ENCODE measurements at places on chromosomes 12 and 14. TPM values are rescaled to one million over a fixed set of nuclear protein-coding genes. Genes with fewer than 3 reads are reported as not detected.

Gene KLRK1
- total RNA-seq, result 0.46 TPM

DNA sequence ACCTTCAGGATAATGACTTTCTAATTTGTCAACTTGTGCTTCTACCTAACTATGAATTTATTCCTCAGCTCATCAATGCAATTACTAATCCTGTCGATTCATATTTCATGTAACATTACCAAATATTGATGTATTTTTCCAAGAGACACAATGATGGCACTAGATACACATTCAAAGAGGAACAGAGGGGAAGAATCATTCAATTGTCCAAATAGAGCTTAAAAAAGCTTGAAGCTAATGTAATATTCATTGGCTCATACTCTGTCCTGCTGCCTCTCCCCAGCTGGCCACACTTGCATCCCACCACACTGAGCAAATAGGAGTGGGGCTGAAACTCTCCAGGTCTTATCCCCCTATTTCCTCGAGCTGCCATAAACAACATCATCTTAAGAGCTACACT lies 9.3 kb downstream of the TESPA1 start:
- DNase-seq, result no peak

GRCh38 chr14:52333823-52334657 lies 19.9 kb downstream of the PTGER2 start:
- no peak for DNase-seq

DNA sequence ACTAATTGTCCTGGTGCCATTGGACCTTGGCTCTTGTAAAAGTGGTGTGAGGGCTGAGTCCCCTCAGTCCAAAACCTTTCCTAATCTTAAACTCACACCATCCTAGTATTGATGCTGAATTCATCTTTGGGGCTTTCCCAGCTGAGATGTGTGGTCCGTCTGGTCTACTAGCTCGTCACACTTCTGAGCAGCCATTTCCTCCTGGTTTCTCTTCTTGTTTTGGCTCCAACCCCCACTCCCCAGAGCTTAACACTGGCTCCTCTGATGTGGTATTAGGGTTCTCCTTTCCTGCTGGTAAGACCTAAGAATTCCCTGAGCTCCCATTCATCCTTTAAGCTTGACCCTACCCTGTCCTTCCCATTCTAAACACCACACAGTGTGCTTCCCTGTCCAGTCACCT lies 900.6 kb downstream of the VRK1 start:
- no peak for DNase-seq

GRCh38 chr12:94536040-94536965 lies 76.6 kb upstream of the CEP83 start:
- no peak for DNase-seq

- DNase-seq, result no peak
Measured at GRCh38 chr14:22558221-22558913, 30.7 kb downstream of the DAD1 start.

All from Right ventricle myocardium superior (tissue), 1 donor.